Urothelium cell line (cell line): ENCODE measurements at places on chromosomes 7 and 10.

- DNase-seq = no peak
These were observed 113.9 kb upstream of the PRR15 start for GRCh38 chr7:29449569-29450260.

DNA sequence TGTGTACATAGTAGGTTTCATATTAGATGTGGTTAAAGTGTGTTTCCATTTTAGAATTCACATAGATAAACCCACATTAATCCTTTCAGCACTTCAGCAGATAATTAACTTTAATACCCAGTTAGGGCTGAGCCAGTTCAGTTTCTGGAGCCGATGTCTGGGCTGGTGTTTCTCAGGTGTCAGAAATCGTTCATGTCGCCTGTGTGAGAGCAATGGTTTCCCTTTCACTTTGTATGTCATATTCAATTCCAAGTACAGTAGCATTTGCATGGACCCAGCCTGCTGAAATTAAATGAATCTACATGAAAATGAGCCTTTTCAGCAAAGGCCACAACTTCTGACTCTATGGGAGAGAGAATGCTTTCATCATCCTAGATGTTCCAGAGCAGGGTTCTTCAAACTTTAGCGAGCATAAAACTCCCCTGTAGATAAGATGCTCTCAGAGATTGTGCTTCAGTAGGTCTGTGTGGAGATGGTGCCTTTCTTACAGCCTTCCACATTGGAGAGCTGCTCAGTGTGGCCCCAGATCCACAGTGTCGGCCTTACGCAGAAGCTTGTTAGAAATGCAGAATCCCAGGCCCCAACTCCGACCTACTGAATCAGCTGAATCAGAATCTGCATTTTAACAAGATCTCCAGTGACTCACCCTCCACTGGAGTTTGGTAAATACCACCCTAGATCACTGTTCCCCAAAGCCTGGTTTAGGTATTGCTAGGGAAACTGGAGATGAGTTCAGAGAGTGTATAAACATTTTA is 19.6 kb downstream of the WIPF3 start:
- no peak for DNase-seq

- DNase-seq = no peak
These were observed at the start of gene NKX2-3 for GRCh38 chr10:99532687-99533495. NKX2-3 (plus strand) TSS chr10:99532942; CDS start chr10:99533132, 190 bp downstream.

- DNase-seq = no peak
These were observed 396.5 kb upstream of the SEMA3D start for GRCh38 chr7:85583131-85583953.

GRCh38 chr10:47183704-47184041 is 116.3 kb upstream of the GDF10 start:
- DNase-seq = no peak

GRCh38 chr10:77268721-77269120 is 368.9 kb downstream of the KCNMA1 start:
- DNase-seq = no peak

GRCh38 chr7:36692456-36692855 is 31.8 kb downstream of the AOAH start:
- no peak for DNase-seq

- no peak for DNase-seq
These were observed 16.5 kb downstream of the DENND10 start for GRCh38 chr10:119120413-119120867.

DNA sequence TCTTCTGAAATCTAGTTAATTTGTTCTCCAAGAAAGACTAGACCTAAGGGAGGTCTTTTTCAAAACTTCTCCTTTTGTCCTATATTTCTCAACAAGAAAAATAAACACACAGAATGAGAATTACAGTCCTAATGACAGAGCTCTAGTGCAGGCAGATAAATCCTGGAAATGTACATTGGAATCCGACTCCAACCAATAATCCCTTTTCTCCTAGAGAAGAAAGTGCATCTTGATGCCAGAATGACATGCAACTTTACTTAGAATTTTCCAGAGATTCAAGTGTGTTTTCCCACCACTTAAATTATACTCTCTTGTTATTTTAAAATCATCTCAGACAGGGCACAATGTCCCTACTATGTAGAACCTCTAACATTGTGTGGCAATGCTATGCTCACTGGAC is 68.2 kb downstream of the MET start:
- no peak for DNase-seq
